ENCODE measurements at places on chromosomes 3 and 15.

DNA sequence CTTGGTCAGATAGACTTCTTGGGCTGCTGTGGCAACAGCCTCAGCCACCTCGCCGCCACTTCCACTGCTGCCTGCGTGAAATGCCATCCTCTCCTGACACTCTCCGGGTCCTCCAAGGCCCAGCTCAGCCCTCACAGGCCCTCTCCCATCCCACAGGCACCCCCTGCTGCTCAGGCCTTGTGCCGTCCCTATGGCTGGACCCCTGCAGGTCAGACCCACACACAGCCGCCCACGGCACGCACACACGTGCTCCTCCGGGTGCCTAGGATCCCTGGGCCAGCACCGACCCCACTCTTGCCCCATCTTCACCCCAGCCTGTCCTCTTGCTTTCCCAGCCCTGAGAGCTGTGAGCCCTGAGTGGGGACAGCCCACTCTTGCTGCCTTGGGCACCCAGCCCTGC is 19.7 kb downstream of the CFAP100 start:
- no peak for DNase-seq

DNA sequence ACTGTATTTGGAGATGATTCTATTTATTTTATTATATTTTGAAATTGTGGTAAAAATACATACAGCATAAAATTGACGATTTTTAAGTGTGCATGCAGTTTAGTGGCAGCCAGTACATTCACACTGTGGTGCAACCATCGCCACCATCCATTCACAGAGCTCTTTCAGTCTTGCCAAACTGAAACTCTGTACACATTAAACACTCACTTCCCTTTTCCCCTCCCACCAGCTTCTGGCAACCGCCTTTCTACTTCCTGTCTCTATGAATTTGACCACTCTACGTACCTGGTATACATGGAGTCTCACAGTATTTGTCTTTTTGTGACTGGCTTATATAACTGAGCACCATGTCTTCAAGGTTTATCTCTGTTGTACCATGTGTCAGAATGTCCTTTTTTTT is 303.3 kb upstream of the ATP10A start:
- DNase-seq: no peak

DNA sequence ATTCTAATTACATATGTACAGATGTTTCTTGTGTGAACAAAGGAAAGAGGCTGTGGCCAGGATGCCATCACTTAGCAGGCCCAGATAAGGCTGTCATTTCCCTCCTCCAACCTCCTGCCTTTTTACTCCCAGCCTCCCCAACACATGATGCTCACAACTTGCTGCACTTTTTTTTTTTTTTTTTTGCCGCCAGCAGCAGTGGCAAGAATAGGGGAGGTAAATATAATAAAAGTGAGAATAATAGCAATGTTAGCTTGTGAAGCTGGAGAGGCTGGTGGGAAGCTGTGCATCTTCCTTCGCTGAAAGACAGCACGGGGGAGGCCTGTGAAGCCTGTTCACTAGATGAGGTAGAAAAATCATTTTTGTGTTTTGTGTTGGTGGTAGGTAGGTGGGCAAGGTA is 42.5 kb upstream of the MYO5C start:
- no peak for DNase-seq

DNA sequence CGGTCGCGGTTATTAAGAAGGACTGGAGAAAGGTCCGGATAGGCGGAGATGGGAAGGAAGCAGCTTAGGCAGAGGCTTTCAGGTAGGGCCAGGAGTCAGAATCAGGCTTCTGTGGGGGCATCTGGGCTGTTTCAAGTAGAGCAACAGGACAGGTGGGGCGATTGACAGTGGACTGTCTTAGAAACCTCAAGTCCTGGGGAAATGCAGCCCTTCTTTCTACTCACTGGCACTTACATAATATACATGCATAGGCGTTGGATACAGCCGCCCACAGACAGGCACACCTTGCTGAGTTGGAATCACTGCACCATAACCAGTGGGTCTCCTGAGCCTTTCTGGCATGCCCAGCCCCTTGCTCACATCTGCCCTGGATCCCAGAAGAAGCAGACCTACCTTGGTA is 730 bp downstream of the MYD88 start:
- no peak for DNase-seq

- no peak for DNase-seq
Observed at GRCh38 chr3:197487911-197488391, 67.8 kb downstream of the BDH1 start.

DNA sequence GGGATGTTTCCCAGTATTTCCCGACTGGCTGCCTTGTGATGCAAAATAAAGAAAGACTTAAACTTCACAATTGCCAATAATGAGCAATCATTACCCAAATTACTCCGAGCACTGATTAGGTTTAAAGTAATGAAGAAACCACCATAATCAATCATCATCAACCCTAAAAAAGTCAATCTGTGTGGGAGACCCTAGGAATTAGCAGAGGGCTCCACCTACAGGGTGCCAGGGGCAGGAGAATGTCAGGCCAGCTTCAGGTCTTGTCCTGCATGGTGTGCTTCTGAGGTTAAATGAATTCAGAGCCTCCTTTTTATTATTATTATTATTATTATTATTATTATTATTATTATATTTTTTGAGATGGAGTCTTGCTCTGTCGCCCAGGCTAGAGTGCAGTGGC is 478.0 kb upstream of the ARRDC4 start:
- no peak for DNase-seq

- no peak for DNase-seq
Observed at GRCh38 chr3:13145131-13145825, 72.0 kb upstream of the IQSEC1 start.
